GM12878 (cell line): ENCODE measurements at places on chromosomes 1 and 21. TPM values are rescaled to one million over a fixed set of nuclear protein-coding genes. Genes with fewer than 3 reads are reported as not detected.
A peak's percentile ranks its signal among the peaks of the same experiment; 100 is the strongest.

DNA sequence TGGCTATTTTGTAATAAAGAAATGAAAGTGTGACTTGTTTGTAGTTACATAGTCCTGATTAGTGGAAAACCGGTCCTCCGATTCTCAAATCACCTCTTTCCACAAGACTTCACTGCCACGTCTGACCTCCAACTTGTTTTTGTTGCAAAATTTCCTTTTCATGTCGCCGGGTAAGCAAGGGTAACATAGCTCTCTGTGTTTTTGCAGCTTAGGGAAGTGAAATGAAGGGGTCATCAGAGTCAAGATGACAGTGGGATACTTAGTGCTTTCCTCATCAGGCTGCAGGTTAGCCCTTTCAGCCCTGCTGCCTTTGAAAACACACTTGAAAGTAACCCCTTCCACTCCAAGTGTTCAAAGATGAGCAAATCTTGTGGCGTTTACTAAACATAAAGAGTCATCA lies 217.9 kb downstream of the USP25 start:
- no peak overlapping the region for H3K27ac ChIP-seq
- no peaks in the 10 kb centered on the region for H3K27me3 ChIP-seq
- no peaks in the 10 kb centered on the region for H3K36me3 ChIP-seq
- no peaks in the 10 kb centered on the region for H3K4me1 ChIP-seq

DNA sequence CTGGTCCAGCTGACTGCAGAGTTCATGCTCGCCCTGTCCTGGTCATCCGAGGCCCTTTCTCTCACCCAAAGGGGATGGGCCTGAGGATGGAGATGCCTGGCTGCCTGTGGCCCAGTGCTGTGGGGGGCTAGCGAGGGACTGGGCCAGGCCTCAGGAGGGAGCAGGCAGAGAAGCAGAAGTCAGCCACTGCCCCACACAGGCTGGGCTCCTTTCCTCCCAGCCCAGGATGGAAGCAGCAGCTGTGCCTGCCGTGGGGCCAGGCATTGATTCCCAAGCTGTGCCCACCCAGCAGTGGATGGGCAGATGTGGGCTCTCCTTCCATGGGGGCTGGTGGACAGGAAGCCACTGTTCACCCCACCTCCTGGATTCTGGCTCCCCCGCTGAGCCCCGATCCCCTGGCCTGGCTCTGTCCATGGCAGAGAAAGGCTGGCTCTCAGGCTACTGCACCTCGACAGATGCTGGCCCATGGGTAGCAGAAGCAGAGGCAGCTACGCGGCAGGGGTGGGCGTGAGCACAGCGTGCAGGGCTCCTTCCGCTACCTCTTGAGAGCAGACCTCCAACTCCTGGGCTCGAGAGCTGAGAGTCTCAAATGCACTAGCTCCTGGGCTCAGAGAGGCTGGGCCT lies 24.6 kb downstream of the RUNX3 start:
- H3K27ac ChIP-seq: no peak overlapping the region
- peaks cover 49% of the 10 kb centered on the region for H3K36me3 ChIP-seq
- no peak overlapping the region for H3K4me3 ChIP-seq
- no peaks in the 10 kb centered on the region for H3K27me3 ChIP-seq

DNA sequence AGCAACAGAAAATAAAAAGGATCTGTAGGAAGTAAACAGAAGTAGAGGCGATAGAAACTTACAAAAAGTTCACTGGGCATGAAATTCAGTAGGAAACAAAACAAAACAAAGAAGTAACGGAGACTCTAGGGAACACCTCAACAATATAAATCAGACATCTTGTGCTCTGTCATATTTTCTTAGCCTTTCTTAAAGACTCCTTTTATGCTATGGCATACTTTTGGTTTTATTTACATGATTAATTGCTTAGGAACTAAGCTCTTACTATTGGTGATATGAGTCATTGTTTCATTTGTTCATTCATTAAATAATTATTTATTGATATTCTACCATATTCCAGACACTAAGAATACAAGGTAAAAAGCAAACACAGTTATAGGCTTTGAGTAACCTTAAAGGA lies 126.6 kb downstream of the KCNT2 start:
- no peak for DNase-seq
- H3K27me3 ChIP-seq: no peaks in the 10 kb centered on the region
- no peaks in the 10 kb centered on the region for H3K4me1 ChIP-seq
- H3K36me3 ChIP-seq: no peaks in the 10 kb centered on the region

The MTARC2 gene
- 2.6 and 3.1 TPM in 2 replicates for total RNA-seq

DNA sequence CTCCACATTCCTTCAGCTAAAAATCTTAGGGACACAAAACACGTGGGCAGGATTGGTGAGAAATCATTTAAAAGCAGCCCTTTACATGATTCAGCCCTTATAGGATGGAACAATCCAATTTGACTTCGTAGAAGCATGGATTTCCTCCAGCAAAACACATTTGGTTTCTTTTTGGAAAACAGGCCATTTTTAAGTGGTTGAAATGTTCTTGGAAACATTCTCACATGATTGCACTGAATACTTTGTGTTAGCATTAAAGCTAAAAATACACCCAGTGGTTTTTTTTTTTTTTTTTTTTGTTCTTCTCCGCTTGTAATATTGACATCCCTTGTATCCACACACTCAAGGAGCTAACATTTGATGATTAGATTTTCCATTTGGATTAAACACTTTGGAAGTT lies 42.1 kb upstream of the ABCG1 start:
- no peaks in the 10 kb centered on the region for H3K27me3 ChIP-seq
- no peak for DNase-seq
- no peaks in the 10 kb centered on the region for H3K4me1 ChIP-seq
- H3K36me3 ChIP-seq: no peaks in the 10 kb centered on the region
- no peak overlapping the region for H3K4me3 ChIP-seq

The FAM72D gene
- 8.6 and 10.4 TPM in 2 replicates for total RNA-seq

DNA sequence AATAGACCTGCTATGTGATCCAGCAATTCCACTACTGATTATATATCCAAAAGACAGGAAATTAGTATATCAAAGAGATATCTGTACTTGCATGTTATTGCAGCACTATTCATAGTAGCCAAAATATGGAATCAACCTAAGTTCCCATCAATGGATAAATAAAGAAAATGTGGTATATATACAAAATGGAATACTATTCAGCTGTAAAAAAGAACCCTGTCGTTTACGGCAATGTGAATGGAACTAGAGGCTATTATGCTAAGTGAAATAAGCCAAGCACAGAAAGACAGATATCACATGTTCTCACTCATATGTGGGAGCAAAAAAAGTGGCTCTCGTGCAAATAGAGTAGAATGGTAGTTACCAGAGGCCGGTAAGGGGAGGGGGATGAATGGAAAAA lies 9.2 kb downstream of the DNAH14 start:
- no peak for DNase-seq
- H3K27ac ChIP-seq: no peak overlapping the region
- H3K4me3 ChIP-seq: no peak overlapping the region

The AMY1B gene
- not detected in 2 replicates for total RNA-seq

GRCh38 chr1:118155106-118155505 lies 29.9 kb downstream of the SPAG17 start:
- H3K4me3 ChIP-seq: no peak overlapping the region
- H3K27me3 ChIP-seq: no peaks in the 10 kb centered on the region
- no peaks in the 10 kb centered on the region for H3K4me1 ChIP-seq
- DNase-seq: no peak

DNA sequence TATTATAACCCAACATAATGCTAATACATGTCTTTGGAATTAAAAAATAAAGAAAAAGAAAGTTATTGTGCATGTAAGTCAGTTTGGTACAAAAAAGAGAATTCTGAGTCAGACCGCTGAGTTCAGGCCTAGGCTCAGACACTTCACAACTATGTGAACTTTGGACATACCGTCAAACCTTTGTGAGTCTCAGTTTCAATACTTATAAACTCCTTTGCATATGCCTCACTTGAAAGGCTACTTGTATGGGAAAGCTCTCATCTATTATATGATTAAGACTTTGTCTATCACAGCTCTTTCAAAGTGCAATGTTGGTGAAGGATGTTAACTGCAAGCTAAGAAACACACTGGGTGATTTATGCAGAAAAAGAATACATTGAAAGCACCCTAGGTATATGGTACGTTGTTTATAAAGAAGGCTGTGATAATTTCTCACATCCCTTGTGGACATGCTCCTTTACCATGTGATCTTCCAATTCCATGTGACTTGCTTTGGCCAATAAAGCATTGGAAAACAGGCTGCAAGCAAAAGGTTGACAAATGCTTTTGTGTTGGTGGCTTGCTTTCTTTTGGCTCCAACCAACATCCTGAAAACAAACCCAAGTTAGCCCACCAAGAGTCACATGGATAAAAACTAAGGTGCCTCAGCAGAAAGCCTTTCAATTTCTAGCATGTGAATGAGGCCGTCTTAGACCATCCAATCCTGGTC lies 49.6 kb downstream of the INTS7 start:
- no peaks in the 10 kb centered on the region for H3K27me3 ChIP-seq
- no peak overlapping the region for H3K4me3 ChIP-seq
- H3K36me3 ChIP-seq: no peaks in the 10 kb centered on the region; the same call in none of the 2 replicates
- H3K4me1 ChIP-seq: peaks cover 16% of the 10 kb centered on the region
- peak; percentile 82 for DNase-seq
- peak overlapping the region; percentile 88 for H3K27ac ChIP-seq

The NBL1 gene
- total RNA-seq: 1.9 and 2.4 TPM in 2 replicates

The ARHGEF16 gene
- not detected in 2 replicates for total RNA-seq

The ENAH gene
- total RNA-seq: 0.40 and 0.62 TPM in 2 replicates

GRCh38 chr1:206050655-206051235 lies 2.2 kb upstream of the RHEX start:
- H3K36me3 ChIP-seq: peaks cover 6% of the 10 kb centered on the region
- no peaks in the 10 kb centered on the region for H3K27me3 ChIP-seq
- no peak overlapping the region for H3K4me3 ChIP-seq

DNA sequence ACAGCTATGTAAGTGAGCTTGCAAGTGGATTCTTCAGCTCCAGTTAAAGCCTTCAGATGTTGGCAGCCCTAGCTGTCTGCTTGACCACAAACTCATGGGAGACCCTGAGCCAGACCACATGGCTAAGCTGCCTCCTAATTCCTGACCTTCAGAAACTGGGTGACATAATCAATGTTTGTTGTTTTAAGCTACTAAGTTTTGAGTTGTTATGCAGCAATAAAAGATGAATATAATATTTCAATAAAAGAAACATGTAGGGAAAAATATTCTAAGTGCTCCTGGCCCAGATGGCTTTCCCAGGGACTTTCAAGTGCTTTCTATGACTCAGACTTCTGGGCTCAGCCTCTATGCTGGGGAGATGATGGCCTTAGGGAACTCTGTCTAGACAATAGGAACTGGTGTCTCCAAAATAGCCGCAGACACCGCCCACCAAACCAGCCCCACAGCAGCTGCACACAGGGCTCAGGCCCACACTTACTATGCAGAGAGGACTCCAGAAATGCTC lies 20.3 kb upstream of the AZIN2 start:
- H3K27ac ChIP-seq: no peak overlapping the region
- no peak overlapping the region for H3K4me3 ChIP-seq
- no peaks in the 10 kb centered on the region for H3K27me3 ChIP-seq
- H3K36me3 ChIP-seq: no peaks in the 10 kb centered on the region

The CPTP gene
- 19.6 and 20.2 TPM in 2 replicates for total RNA-seq

DNA sequence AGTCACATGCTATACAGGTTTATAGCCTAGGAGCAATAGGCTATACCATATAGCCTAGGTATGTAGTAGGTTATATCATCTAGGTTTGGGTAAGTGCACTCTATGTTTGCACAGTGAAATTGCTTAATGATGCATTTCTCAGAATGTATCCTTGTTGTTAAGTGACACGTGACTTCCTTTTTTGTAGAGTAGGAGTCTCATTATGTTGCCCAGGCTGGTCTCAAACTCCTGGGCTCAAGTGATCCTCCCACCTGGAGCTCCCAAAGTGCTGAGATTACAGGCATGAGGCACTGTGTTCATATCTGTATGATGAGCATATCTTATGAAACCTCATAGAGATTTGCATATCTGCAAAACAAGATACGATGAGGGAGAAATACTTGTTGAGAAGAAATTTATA lies 13.8 kb upstream of the ABCB10 start:
- no peak for DNase-seq
- no peaks in the 10 kb centered on the region for H3K36me3 ChIP-seq
- no peaks in the 10 kb centered on the region; the same call in 1 of the 2 replicates for H3K4me1 ChIP-seq
- no peaks in the 10 kb centered on the region; the same call in 1 of the 2 replicates for H3K27me3 ChIP-seq

DNA sequence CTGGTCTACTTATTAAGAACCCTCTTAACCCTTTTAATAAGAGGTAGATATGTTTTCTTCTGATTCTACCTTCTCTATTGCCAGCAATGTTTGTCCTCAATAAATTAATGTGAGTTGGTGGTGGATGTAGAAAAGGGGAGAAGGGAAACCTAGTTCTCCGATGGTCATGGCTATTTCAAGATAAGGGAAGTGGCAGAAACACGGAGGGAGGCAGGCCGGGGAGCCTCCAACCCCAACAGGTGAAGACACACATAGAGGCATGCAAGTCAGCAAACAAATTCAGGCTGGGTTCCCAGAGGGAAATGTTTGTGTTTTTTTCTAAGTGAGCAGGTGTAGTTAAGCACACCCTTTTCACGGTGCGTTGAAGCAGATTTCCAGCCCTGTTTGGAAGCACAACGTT lies 31.0 kb upstream of the CLDN14 start:
- peaks cover 76% of the 10 kb centered on the region for H3K4me1 ChIP-seq
- no peaks in the 10 kb centered on the region for H3K27me3 ChIP-seq
- peak overlapping the region; percentile 80 for H3K27ac ChIP-seq
- H3K36me3 ChIP-seq: peaks cover 3% of the 10 kb centered on the region; the same call in 1 of the 2 replicates
- H3K4me3 ChIP-seq: no peak overlapping the region
- no peak for DNase-seq

The NPHS2 gene
- total RNA-seq: not detected in 2 replicates

GRCh38 chr21:20265707-20266440 lies 732.3 kb upstream of the NCAM2 start:
- no peaks in the 10 kb centered on the region for H3K36me3 ChIP-seq
- H3K27ac ChIP-seq: no peak overlapping the region
- H3K4me3 ChIP-seq: no peak overlapping the region
- no peak for DNase-seq

The BGLAP gene
- 0.40 and 0.74 TPM in 2 replicates for total RNA-seq

GRCh38 chr21:38760017-38760761 lies 45.5 kb upstream of the ETS2 start:
- no peak overlapping the region for H3K27ac ChIP-seq
- no peak for DNase-seq
- no peaks in the 10 kb centered on the region for H3K36me3 ChIP-seq

GRCh38 chr21:42164064-42164789 lies 54.7 kb upstream of the ABCG1 start:
- peaks cover 3% of the 10 kb centered on the region for H3K27me3 ChIP-seq
- H3K27ac ChIP-seq: no peak overlapping the region
- DNase-seq: no peak
- no peaks in the 10 kb centered on the region for H3K36me3 ChIP-seq
- H3K4me3 ChIP-seq: no peak overlapping the region
- H3K4me1 ChIP-seq: no peaks in the 10 kb centered on the region

DNA sequence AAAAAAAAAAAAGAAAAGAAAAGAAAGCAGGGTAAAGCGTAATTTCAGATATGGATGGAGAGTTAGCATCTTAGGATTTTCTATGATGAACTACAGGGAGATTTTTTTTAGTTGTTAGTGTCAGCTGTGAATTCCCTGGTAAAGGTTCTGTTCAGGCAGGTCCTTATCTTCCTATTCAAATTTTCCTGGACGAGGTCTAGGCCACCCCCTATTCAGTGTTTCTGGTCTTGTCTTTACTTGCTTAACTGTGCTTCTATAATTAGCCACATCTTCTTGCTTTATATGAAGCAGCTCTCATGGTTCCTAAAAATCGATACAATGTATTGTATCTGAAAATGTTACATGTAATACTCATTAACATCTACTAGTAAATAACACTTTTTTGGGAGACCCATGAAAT lies 157.8 kb downstream of the LHX8 start:
- no peaks in the 10 kb centered on the region for H3K27me3 ChIP-seq
- no peak overlapping the region for H3K4me3 ChIP-seq
- no peak for DNase-seq

The KCNJ9 gene
- not detected in 2 replicates for total RNA-seq

GRCh38 chr1:156880473-156880872 lies 13.0 kb upstream of the PEAR1 start:
- DNase-seq: no peak
- H3K27me3 ChIP-seq: peaks cover 11% of the 10 kb centered on the region
- no peaks in the 10 kb centered on the region for H3K4me1 ChIP-seq
- no peak overlapping the region for H3K4me3 ChIP-seq
- no peak overlapping the region for H3K27ac ChIP-seq
- H3K36me3 ChIP-seq: no peaks in the 10 kb centered on the region
